ENCODE measurements at places on chromosomes 5 and 9. TPM values are rescaled to one million over a fixed set of nuclear protein-coding genes. Genes with fewer than 3 reads are reported as not detected.

Gene PPP3R2
- not detected for polyA plus RNA-seq

Gene CD72
- polyA plus RNA-seq = 1.2 TPM

Gene ZFP37
- 0.77 TPM for polyA plus RNA-seq

Gene TAF11L6
- not detected for polyA plus RNA-seq

Gene FOXD4
- 0.25 TPM for polyA plus RNA-seq

Gene ATP6V1G1
- polyA plus RNA-seq = 101 TPM

Gene CARTPT
- not detected for polyA plus RNA-seq

Gene PCAT7
- 0.21 TPM for polyA plus RNA-seq

Gene HK3
- polyA plus RNA-seq = 2.6 TPM

Gene EPB41L4B
- polyA plus RNA-seq = 1.8 TPM

Gene JAK2
- 3.2 TPM for polyA plus RNA-seq

GRCh38 chr9:126440940-126441339, 114.3 kb downstream of the MVB12B start:
- no peak for DNase-seq

DNA sequence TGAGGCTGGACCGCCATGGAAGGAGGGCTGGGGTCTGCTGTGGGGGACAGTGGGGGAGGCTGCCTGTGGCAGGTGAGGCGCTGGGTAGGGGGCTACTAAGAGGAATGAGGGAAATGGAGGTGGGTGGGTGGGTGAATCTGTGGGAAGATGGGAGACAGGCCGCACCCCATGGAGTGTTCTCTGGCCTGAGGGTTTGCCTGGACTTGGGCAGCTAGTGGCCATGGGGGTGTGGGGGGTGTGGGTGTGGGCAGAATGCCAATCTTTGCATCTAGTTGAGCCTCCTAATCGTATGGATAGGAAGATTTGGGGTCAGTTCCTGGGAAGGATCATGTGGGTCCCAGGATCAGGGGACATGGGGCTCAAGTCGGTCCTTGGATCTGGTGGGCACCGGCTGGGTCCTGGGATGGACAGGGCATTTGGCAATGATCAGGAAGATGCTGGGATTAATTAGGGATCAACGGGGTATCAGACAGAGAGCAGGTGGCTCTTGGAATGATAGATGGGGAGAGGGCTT, 518 bp downstream of the ZDHHC12 start:
- DNase-seq = no peak

DNA sequence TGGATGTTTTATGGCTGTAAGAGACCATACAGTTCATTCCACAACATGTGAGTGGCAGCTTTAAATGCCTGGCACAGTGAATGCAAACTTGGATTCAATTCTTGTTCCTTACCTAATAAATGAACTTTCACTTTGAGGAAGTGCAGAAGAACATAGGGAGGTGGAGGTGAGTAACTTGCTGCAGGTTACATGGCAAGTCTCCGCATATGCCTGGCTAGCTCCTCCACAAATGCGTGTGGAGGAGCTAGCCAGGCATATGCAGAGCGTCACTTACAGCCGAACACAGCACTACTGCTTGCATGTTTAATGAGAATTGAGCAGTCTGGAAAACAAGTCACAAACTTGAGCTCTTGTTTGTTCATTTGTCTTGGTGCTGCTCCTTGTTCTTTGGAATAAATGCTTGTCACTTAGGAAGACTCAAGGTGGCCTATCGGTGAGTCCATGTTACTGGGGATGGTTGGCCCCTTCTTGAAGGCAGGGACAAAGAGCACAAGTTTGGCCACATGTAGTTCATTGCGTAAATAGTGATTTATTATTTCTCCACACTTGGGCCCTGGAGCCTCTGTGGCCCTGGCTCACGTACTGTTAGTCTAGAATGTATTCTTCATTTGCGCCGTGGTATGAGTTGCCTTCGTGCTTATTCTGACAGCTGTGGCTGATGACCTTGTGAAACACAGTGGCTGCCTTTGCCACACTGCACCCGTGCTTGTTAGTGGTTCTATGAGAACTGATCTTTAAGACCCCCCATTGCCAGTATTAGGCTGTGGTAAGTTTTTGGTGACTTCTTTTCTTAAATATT, 3.1 kb downstream of the ISOC1 start:
- DNase-seq = no peak

DNA sequence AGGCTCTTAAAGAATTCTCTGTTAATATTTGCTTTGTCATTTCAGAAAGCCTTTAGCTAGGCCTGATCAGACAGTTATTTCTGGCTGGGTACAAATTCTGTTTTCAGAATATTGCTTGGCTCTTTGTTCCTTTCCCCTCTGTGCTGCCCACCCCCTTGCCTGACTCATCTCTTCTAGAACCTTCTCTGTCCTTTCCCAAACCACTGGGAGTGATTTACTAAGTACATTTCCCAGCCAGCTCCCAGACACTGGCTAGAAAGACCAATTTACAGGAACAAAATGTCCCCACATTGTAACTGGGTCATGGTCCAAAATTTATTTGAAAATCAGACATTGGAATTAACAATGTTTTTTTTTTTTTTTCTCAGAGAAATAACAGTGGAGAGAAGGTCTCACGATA, 133.1 kb upstream of the MAP1B start:
- DNase-seq = no peak

DNA sequence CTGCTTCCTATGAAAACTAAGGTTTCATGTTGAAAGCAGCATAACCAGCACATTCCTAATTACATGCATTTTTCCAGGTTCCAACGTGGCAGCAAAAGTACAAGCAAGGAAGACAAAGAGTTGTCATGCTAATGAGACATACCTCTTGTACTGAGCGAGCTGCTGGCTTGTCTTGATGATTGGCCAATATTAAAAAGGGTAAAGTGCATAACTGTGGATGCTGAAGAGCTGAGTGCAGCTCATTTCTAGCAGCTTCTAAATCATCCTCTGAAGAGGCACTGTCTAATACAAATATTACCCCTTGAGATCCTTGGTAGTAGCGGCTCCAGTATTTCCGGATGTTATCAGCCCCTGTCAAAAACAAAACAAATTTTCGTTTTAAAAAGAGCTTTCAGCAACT, 197.3 kb downstream of the ARL15 start:
- DNase-seq = no peak

DNA sequence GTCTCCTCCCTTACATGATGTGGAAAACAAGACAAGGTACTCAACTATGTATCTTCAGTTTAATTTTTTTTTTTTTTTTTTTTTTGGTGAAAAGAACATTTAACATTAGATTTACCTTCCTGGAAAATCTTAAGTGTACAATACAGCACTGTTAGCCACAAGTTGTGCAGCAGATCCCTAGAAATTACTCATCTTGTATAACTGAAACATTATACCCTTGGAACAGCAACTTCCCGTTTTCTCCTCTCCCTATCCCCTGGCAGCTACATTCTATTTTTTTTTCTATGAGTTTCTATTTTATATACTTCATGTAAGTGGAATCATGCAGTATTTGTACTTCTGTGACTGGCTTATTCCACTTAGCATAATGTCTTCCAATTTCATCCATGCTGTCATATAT, 421.9 kb upstream of the FTMT start:
- no peak for DNase-seq

DNA sequence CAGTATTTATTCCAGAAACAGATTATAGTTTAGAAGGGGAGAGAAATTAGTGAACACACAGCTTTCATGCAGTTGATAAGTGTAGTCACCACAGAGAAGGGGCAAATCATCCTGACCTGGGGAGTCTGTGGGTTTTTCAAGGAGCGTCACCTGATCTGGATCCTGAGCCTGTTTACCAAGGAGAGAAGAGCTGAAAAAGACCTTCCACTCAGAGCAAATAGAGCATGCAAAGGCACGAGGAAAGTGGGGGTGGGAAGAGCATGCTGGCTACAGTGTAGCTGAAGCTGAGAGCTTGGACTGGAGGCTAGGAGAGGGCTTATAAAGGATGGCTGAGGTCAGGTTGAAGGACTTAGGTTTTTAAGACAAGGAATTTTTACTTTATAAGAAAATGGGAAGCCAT, 30.4 kb downstream of the ACO1 start:
- DNase-seq = no peak

DNA sequence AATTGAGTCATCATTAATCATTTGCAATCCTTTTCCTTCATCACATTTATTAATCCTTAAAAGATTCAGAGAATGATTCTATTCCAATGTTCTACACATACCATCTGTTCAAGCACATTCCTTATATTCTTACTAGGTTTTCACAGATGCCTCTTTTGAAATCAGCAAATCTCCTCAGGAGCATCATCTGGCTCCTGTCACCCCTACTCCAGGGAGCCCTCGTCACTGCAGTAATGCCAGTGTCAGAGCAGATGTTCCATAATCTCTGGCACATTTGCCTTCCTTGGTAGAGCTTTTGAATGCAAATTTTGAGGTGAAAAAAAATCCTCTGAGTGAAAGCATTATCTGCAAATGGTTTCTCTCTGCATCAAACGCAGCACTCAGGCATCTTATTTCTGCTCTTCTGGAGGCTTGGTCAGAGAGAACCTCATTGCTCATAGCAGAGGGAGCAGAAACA, 7.6 kb upstream of the KCNV2 start:
- DNase-seq = no peak

- DNase-seq = no peak
Observed at GRCh38 chr9:6938873-6939272, 181.1 kb downstream of the KDM4C start.

GRCh38 chr9:84917366-84918070, 248.0 kb downstream of the NTRK2 start:
- DNase-seq = no peak

GRCh38 chr5:117143406-117143805, 568.8 kb upstream of the SEMA6A start:
- DNase-seq = no peak

DNA sequence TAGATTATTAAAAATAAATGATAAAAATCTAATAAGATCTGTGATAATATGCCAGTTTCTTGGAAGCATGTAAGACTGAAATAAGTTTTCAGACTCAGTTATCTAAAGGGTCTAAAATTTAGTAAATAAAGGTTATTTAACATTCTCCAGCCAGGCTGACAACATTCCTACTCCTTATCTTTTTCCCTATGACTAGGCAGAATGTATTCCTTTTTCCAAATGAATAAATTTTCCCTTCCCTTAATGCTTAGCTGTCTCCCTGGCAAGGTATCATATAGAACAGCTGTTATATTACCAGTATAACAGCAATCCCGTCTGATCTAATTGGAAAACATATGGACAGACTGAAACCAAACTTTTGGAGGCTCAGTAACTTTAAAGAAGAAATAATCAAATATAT, 13.0 kb downstream of the MEGF9 start:
- no peak for DNase-seq

DNA sequence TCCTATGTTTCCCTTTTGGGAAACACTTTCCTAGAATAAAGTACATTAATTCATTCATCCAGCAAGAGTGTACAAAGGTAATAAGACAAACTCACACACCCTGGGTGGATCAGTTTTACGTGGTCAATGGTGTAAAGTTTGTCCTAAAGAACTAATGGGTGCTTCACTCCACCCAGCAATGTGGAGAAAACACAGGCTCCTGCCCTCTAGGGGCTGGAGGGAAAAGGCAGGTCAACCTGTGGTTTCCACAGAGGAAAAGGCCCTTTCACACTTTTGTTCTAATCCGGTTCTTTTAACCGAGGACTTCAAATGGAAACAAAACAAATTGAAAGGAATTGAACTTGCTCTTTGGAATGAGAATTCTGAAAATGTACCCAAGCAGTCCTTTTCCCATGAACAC, 80.9 kb upstream of the SPOCK1 start:
- DNase-seq = no peak

GRCh38 chr5:105954341-105954740, 1716.4 kb downstream of the EFNA5 start:
- DNase-seq = no peak

GRCh38 chr5:122846051-122846550, 688 bp downstream of the SNX24 start:
- no peak for DNase-seq

DNA sequence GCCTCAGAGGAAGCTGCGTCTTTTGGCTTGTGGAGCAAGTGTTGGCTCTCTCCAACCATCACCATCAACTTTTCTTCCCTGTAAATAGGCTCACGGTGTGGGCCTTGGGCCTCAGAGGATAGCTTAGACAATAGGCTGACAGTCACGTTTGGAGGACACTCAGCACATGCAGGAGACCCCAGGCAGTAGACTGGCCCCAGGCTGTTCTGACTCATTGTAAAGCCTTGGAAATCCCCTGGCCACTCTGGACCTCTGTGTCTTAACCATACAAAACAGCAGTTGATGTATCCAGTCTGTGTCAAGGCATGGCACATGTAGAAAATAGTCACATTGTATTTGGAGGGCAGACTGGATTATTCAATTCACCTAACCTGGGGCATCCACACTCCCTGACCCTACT, 18.6 kb downstream of the CD74 start:
- no peak for DNase-seq

DNA sequence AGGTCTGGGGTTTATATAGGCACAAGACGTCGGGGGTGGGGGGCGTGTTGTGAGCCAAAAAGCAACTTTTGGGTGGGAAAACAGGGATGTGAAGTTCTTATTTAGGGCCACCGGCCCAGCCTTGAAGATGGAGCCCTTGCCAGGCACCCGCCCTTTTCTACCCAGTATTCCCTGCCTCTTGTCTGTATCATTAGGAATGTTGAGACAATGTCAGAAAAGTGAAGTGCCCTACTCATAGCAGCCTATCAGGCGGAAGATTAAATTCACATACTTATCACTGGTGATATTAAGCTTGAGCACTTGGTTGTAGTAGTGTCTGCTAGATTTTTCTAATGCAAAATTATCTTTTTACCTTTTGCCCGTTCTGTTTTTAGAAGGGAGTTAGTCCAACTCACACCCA, 293.5 kb downstream of the CDH10 start:
- no peak for DNase-seq

DNA sequence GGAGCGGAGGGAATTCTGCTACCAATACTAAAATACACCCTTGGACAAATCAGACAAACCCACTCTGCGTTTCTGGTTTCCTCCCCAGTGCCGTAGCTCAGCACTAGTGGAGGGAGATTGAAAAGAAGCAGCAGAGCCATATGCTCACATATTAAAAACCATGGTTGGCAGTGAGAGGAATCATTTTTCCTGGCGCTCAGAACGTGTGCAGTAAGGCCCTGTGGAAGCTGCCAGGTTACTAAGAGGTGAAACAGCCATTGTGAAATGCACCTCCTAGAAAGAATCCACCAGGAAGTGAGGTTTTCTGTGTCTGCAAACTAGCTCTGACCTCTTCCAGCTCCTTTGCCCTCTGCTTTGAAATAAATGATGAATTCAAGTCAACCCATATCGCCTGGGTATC, 177.2 kb downstream of the ERCC6L2 start:
- no peak for DNase-seq

GRCh38 chr5:102867992-102868662, 113.0 kb downstream of the PAM start:
- no peak for DNase-seq

DNA sequence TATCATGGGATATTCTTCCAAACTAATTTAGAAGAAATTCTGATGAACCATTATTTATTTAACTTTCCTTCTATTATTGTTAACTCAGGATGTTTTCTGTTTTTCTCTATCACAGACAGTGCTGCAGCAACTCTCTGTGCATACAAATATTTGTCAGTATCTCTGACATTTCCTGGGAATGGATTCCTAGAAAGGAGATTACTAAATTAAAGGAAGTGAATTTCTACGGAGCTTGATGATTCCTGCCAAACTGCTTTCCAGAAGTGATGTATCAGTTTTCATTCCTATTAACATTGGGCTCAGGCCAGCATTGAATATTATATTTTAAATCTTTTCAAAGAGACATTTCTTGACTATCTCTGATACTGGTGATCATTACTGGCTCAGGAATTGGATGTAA, 26.0 kb upstream of the MAST4 start:
- DNase-seq = no peak

- no peak for DNase-seq
Observed at GRCh38 chr9:113520109-113520642, 56.6 kb downstream of the RGS3 start.

GRCh38 chr9:115058175-115058574, 59.8 kb downstream of the TNC start:
- no peak for DNase-seq

GRCh38 chr9:38257626-38258215, 134.8 kb upstream of the ALDH1B1 start:
- no peak for DNase-seq

Data from psoas muscle (tissue), 8 donors.